ENCODE measurements at places on chromosomes 6 and 20.

DNA sequence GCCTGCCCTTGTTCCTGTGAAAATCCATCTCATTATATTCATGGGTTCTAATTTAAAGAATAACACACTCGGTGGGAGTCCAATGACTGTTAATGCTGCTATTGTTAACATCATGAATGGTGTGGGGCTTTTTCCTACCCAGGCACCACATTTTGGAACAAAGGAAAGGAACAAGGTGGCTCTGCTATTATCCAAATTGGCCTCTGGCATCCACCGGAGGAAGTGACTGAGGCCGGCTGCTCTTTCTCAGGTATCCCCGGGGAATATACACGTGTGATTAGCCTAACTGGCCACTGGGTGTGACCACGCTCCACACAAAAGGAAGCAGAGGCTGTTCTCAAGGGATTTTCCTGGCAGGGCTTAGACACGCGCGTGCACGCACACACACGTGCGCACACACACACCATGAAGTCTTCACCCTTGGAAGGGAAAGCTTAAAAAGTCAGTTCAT is 601.2 kb upstream of the ARID1B start:
- DNase-seq, result peak; percentile 32

GRCh38 chr6:95091823-95092436 is 485.4 kb upstream of the MANEA start:
- peak; percentile 61 for DNase-seq

- no peak for DNase-seq
These were observed 39.8 kb upstream of the CST7 start for GRCh38 chr20:24909086-24909780.

- DNase-seq, result no peak
These were observed 731.3 kb upstream of the NRSN1 start for GRCh38 chr6:23394681-23395080.

DNA sequence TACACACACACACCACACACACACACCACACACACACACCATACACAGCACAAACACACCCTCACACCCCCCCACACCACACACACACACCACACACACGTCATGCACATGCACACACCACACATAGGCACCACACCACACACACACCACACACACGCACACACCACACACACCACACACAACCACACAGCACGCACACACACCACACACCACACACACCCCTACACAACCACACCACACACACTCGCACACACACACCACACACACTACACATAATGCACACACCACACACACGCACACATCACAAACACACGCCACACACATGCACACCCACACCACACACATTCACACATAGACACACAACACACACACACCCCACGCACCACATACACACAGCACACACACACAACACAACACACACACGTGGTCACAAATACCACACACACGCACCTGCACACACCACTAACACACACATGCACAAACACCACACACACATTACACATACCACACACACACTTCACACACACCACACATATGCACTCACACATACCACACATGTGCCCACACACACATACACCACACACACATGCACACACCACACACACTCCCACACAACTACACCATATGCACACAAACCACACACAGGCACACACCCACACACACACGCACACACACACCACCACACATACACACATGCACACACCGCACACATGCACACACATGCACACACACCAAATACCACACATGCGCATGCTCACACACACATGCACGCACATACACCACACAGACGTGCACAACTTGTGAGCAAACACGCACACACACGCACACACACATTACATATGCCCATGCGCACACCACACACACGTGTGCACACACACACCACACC is 9.4 kb upstream of the ACSS1 start:
- DNase-seq, result no peak

- no peak for DNase-seq
These were observed 43.0 kb upstream of the CCR6 start for GRCh38 chr6:167079853-167080297.

GRCh38 chr6:73134588-73134987 is 90.7 kb downstream of the KHDC1L start:
- DNase-seq, result no peak

- DNase-seq, result no peak
These were observed 36.4 kb downstream of the GSTA4 start for GRCh38 chr6:52958546-52959255.

DNA sequence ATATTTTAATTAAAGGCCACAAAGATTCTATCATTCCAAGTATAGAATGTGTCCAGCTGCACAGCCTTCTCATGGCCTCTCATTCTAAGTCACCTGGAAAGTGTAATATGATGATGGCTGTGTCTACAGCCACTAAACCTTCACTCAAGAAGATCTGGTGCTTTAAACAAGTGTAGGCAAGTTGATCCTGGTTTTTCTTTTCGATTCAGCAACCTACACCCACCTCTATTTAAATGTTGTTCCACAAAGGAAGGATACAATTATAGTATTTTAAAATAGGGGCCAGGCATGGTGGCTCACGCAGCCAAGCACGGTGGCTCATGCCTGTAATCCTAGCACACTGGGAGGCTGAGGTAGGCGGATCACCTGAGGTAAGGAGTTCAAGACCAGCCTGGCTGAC is 25.5 kb upstream of the DST start:
- no peak for DNase-seq

DNA sequence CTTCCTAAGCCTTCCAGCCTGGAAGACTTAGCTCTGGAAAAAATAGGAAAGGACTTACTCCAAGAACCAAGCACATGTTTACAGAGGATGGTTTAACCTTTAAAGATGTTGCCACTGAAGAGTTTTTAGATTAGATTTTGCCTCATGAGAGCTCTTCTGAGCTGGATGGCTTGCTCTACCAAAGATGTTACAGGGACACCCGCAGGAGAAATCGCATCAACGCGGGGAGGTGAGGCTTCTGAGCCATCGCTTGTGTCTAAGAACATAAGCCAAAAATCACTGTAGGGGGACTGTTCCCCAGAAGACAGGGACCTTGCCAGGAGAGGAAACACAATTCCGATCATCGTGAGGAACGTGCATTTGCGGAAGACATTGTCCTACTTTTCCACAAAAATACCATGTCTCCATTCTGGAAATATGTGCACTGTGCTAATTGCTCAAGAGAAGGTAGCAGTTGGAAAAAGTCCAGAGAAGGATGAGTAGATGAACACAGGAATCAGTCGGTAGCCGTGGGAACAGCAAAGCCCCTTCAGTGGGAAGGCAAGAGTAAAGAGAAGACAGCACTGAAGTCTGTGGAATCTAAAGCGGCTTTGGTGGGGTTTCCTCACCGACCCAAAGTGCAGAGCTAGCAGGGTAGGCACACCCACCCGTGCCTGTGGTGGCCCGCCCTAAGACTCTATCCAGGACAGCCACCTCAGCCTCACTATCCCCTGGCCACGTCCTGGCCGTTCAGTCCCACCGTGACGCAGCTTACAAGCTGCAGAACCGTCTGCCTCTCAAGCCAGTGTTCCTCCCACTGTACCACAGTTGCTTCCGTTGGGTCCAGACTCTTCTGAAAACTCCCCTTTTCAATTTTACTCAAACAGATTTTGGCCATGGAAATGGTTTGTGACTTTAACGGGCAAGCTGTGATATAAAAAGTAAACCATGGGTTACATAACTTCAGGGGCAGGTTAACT is 334.8 kb downstream of the NRN1 start:
- DNase-seq, result no peak

- peak; percentile 83 for DNase-seq
These were observed 17.9 kb upstream of the EXOC2 start for GRCh38 chr6:710601-711571.

DNA sequence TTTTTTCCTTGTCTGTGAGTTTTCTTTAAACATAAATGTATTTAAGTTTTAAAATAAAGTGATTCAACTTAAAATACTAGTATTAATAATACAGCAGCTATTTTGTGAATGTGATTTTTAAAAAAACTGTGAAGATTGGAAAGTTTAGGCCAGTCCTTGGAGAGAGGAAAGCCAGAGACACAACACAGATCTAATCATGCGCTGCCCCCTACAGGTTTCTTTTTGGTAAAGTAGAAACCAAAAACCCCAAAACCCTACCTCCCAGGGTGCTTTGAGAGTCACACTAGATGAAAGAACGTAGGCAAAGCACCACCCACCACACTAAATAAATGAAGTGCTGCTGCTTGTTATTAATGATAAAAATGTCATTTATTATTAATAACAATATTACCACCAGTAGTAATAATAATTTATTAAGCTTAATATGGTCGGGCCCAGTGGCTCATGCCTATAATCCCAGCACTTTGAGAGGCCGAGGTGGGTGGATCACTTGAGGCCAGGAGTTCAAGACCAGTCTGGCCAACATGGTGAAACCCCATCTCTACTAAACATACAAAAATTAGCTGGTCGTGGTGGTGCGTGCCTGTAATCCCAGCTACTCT is 33.7 kb downstream of the SLC9A8 start:
- peak; percentile 60 for DNase-seq

- no peak for DNase-seq
These were observed 1100.0 kb downstream of the GRIK2 start for GRCh38 chr6:102493485-102493884.

DNA sequence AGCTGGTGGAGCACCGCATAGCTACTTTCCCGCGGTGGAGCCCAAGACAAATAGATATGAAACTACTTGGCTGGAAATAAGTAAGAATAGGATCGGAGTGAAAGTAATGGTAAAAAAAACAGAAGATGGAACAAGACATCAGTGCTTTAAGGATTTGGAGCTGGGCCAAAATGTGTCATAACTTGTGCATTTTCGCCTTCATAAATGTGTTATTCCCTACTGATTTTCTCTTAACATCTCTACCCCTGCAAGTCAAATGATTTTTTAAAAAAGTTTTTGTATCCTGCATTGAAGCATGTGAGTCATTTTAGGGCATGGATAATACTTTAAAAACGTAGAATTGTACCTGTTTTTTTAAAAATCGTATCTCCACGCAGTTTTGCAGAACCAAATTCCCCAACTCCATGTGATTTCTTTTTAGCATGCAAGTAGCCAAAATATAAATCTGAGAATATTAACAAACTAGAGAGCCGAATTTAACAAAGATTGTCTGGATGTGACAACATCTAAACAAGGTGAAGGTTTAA is 882 bp upstream of the FAM184A start:
- DNase-seq, result no peak
